GM04503 (cell line): ENCODE measurements at places on chromosomes 2 and 18.

GRCh38 chr2:99088017-99088416 lies 53.5 kb upstream of the C2orf15 start:
- no peak for DNase-seq

DNA sequence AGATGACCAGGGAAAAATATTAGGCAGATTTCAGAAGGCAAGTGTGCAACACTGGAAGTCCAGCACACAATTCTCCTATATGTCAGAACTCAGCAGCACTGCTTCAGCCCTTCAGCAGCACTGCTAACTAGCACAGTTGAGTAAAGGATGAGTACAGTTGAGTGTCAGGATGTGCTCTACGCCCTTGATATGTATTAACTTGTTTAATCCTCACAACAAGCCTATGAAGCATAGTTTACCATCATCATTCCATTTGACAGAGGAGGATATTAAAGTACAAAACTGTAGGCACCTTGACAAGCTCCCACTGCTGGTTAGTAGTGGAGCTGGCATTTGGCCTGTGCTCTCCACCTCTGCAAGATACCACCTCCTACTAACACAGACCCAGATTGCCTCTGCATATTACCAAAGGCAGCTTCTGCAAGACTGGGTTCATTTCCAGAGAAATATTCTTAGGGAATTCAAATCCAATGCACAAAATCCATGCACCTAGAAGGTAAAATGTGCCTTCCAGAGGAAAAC lies 230.8 kb downstream of the ANAPC1 start:
- DNase-seq, result no peak

DNA sequence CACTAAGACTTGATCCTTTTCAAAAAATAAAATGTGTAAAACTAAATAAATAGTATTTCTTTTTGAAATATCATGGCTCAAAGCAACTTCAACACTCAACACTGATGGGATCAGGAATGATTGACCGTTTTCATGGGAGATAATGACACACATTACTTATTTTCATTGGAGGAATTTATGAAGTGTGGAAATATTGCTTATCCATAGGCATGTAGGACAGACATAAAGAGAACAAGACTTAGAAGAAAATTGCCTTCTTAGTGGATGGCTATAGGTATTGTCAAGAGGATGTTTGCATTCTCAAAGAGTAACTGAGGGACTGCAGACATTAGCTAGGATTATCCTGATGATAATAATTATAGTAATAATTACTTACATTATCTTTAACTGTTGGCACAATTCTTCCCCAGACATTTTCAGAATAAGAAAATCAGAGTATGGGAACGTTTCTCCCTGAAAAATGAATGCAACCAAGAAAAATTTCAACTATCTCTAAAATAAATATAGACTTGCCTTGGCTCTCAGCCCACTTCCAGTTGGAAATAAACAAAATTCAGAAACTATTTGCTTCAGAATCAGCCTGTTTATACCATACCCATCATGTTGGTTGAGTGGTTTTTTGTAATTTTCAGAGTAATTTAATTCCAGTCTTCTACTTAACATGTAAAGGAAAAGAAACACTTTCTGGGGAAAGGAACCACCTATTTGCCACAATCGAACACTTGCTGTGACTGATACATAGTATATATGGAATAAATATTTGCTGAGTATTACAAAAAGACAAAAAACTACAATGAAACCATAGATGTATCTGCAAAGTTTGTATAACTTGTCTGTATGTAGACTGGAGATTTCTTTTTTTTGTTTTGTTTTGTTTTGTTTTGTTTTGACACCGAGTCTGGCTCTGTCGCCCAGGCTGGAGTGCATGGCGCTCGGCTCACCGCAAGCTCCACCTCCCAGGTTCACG lies 165.7 kb downstream of the TMX3 start:
- DNase-seq, result peak; percentile 19

GRCh38 chr18:7480879-7481278 lies 86.2 kb upstream of the PTPRM start:
- DNase-seq, result no peak

DNA sequence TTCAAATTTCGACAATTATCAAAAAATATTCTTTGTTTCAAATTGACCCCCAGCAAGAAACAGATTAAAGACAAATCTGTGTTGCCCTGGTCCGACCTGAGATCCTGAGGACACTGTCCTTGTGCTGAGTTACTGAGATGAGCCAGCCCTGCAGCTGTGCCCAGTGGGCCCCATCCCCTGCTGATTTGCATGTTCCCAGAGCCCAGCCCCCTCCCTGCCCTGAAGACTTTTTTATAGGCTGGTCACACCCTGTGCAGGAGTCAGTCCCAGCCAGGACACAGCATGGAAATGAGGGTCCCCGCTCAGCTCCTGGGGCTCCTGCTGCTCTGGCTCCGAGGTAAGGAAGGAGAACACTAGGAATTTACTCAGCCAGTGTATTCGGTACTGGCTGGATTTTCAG lies 31.4 kb upstream of the ZNG1B start:
- no peak for DNase-seq

GRCh38 chr2:119085613-119086012 lies 72.9 kb downstream of the C1QL2 start:
- no peak for DNase-seq

- DNase-seq, result no peak
Measured at GRCh38 chr18:36912887-36913286, 84.0 kb downstream of the KIAA1328 start.

GRCh38 chr2:237541243-237541642 lies 25.1 kb upstream of the PRLH start:
- no peak for DNase-seq

DNA sequence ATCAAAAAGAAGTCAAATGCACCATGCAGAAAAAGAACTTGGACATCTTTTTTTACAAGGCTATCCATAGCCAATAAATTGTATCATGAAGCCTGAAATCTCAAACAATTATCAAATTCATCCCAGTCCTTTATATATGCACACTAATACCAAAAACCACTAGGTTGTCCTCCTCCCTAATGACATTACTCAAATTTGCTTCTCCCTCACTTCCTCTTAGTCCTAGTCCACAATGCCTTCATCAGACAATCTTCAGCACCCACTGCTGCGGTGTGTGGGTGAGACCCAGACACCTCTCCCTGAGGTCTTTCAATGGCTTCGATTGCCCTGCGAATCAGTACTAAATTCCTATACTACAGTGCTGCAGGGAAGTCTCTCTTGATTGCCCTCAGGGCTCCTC lies 58.1 kb downstream of the CLASP1 start:
- no peak for DNase-seq

DNA sequence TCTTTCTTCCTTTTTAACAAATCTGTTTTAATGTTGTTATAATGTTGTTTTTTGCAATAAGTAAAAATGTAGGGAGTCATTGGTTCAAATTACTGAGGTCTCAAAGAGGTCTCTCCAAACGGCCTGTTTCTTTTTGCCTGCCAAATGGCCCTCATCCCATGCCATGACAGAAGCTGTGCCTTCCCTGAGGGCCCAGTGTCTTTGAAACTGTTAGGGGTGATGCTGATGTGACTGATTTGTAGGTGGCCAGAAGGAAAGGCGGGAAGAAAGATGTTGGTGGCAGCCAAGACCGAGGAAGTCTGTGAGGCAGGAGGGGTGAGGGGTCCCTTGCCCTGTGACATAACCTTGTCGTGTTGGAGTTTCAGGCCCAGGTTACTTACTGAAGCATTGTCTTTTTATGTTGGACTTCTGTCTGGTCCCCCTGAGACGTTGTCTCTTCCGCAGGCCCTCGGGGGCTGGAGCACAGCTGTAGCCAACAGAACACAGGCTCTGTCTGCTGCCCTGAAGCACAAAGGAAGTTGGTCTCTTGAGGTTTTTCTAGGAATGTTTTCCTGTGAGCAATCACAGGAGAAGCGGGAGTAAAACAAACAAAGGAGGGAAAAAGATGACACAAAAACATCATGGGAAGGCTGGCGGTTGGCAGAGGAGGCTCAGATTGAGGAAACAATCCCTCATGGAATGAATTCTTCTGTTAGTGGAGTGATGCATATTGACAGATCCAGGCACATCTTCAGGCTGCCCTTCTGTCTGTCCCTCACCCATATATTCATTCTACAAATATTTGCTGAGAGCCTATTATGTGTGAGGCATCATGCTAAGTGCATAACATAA lies 4.9 kb upstream of the ST3GAL5 start:
- peak; percentile 61 for DNase-seq

DNA sequence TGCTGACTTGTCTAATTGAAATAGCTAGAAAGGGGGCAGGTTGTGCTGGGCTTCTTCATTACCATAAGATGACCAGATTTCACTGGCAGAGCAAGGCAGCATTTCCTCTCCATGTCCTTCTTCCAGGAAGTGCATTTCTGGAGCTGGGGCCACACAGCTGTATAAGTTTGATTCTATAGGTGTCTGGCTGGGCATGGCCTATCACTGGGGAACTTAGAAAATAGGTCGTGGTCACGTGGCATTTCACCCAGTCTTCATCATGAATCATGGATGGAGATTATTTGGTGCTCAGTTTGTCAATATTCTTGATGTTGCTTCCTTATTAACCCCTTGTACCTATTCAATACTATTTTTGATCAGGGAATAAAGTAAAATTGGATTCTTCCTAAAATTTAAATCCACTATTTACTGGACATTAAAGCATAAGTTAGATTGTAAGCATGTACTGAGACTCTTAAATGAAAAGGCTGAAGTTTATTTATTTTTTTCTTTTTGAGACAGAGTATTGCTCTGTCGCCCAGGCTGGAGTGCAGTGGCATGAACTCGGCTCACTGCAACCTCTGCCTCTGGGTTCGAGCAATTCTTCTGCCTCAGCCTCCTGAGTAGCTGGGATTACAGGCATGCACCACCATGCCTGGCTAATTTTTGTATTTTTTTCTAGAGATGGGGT lies 49.5 kb upstream of the TMEM87B start:
- no peak for DNase-seq

DNA sequence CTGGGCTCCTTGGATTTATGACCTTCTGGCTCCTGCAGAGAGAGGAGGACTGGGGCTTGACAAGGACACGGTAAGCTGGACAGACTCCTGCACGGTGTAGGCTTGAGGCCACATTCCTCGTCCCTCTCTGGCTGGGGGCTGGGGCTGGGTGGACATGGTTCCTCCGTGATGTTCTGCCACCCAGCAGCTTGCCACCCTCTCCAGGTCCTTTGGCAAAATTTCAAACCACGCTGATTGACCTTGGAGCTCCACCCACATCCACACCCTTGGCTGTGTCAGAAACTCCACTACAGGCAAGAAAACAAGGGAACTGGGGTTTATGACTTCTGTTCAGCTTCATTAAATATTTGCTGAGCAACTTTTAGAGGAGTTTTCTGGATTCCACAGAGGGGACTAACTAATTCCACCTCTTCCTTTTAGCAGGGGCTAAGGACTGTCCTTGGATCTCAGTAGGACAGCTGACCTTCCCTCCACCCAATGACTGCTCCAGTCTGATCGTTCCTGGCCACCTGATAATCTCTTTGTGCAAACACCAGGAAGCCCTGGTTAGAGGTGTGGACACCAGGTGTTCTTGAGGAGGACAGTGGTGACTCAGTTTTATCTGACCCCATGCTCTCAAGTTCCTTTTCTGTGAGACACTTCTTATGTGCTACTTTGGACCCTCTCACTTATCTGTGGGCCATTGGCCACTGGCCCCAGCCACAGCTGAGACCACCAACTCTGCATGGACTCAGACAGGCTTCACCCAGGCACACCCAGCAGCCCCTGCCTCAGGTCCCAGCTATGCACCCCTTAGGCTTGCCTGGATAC lies 29.3 kb downstream of the GPR55 start:
- no peak for DNase-seq

- DNase-seq, result peak; percentile 72
Measured at GRCh38 chr2:132623096-132623839, 46.7 kb downstream of the LYPD1 start.

GRCh38 chr2:25606892-25607291 lies 66.5 kb downstream of the DTNB start:
- DNase-seq, result no peak

DNA sequence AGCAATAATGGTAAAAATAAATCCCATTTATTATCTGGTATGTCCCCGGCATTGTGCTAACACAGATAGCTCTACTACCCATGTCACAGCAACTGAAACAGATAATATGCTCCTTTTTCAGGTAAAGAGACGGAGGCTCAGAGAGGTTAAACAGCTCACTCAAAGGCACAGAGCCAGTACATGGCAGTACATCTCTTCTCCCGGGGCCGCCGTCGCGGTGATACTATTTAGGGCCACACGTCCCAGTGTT lies 693 bp upstream of the PDK1 start:
- no peak for DNase-seq

GRCh38 chr2:174691201-174691779 lies 73.0 kb downstream of the CHRNA1 start:
- DNase-seq, result no peak

DNA sequence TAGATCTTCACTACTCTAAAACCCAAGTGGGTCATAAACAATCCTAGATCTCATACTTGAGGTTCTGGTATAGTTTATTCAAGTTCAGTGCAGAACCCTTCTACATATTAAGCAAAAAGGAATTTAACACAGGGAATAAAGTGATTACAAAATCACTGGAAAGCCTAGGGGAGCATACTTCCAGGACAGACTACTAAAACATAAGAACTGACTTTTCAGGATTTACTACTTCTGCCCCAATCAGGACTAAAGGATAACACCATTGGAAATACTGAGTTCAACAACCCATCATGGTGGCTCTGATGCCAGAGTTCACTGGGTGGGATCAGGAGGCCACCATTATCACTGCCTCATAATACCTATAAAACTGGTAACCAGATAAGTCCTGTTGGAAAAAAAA lies 123.6 kb downstream of the DNAH7 start:
- no peak for DNase-seq

DNA sequence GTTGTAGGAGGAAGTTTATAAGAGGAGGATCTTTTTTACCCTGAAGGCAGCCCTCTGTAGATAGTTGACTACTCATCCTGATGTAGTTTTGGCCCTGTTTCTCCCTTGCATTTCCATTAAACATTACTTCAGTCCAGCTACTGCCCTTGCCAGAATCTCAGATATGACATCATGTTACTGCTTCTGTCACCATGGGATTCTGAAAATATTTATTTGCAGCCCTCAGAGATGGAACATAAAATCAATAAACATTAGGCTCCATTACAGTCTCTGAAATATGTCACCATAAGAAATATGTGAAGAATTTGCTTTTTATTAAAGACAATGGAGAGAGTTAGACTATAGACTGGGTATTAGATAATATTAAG lies 68.7 kb upstream of the STK39 start:
- peak; percentile 8 for DNase-seq

DNA sequence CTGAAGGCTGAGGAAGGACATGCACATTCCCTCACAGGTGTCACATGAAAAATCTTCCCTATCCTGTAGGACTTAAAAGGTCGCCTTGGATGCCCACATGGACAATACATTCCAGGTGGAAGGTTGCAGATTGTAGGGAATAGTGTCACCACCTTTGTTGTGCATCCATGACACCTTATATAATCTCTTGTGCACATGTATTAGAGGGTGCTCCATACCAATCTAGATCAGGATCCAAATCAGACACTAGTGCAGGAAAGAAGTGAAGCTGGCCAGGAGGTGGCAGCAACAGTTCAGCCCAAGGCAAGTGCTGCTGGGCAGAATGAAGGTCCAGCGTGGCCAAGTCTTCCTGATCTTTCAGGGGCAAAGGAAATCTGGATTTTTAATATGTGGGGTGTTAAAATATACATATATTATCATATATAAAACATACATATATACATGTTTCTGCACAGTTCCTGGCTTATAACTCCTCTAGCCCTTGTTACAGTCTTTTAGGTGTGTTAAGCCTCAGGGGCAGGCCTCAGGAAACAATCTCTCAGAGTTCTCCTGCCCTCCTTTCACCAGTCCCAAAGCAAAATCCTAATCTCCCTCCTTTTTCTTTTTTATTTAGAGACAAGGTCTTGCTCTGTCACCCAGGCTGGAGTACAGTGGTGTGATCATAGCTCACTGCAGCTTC lies 16.6 kb downstream of the NIF3L1 start:
- DNase-seq, result no peak

GRCh38 chr2:28580078-28580477 lies 84.2 kb downstream of the PLB1 start:
- no peak for DNase-seq
